ENCODE measurements at places on chromosomes 2 and 18.

- peak; percentile 48 for DNase-seq
These were observed 416.0 kb upstream of the HS6ST1 start for GRCh38 chr2:128734521-128735295.

- peak; percentile 62 for DNase-seq
These were observed 652 bp downstream of the GPC1 start for GRCh38 chr2:240435948-240436682.

- no peak for DNase-seq
These were observed 361.0 kb upstream of the NT5C1B start for GRCh38 chr2:18950361-18950851.

- DNase-seq = no peak
These were observed 398.7 kb downstream of the DSEL start for GRCh38 chr18:67117804-67118203.

DNA sequence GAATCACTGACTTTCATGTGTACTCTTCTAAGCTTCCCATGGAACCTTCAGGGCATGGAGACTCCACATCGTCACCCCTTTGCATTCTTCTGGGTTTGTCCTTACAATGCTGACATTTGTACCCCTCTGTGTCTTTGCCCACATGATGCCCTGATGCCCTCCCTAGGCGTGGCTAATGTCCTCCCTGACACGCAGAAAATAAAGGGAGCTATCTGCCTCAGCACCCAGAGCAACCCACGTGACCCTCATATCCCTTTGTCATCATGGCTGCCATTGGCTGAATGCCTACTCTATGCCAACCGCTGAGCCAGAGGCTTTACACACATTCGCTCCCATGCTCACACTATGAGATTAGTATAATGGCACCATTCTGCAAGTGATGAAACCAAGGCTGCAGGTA, 86.4 kb upstream of the KLHL29 start:
- no peak for DNase-seq

- no peak for DNase-seq
These were observed 118.8 kb upstream of the STK17B start for GRCh38 chr2:196290136-196290535.

- peak; percentile 87 for DNase-seq
These were observed 867 bp upstream of the TTL start for GRCh38 chr2:112481050-112481527.

DNA sequence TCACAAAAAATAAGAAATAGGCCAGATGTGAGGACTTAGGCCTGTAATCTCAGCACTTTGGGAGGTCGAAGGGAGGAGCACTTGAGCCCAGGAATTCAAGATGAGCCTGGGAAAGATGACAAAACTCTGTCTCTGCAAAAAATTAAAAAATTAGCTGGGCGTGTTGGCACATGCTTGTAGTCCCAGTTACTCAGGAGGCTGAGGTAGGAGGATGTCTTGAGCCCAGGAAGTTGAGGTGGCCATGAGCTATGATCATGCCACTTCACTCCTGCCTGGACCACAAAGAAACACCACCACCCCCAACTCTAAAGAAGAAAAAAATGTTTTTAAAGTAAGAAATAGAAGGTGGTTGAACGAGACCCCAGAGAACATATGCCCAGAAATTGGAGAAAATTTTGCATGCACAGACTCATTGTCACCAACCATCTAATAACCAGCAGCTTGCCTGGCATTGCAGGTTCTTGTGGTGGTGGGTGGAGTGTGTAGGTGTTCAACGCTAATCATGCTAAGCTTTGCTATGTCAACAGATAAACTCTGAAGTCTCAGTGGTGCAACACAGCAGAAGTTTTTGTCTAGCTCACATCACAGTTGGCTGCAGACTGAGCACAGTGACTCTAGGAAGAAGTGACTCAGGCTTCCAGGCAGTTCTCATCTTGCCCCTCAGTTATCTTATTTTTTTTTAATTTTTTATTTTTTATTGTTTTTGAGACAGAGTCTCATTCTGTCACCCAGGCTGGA, 18.6 kb downstream of the ARL4C start:
- DNase-seq = no peak

- DNase-seq = no peak
These were observed 20.0 kb downstream of the KCNIP3 start for GRCh38 chr2:95317123-95317500.

DNA sequence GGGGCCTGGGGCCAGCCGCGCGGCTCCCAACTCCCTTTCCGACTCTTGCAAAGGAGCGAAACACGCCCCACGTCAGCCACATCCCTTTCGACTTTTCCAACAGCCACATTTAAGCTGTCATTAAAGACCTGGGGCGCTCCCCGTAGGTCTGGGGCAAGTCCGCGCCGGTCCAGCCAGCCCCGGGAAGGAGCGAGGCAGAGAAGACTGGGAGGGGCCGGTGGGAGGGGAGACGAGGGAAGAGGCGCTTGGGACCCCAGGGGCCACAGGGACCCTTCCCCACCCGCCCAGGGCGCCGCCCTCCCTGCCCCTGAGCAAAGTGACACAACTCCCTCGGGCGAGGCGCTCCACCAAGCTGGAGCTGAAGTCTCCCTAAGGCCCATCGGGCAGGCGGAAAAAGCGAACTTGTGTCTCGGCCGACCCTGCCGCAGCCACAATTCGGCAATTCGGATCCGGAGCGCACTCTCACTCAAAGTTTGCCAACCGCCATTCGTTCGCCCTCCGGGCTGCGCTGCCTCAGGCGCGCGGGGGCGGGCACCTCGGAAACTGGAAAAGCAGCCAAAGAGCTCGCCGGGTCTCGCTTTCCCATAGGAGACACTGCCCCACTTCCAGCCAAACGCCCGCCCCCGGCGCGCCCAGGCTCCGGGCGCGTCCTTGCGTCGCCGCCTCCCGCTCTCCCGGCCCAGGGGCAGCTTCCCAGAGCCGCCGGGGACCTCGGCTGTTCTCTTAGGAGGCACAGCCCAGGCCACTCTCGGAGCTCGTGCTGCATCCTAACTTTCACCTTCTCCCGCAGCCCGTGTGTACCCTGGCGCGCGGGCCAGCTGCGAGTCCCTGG, 1.1 kb upstream of the KCTD1 start:
- peak; percentile 44 for DNase-seq

GRCh38 chr2:150428641-150429040, 58.8 kb downstream of the RND3 start:
- DNase-seq = no peak

GRCh38 chr2:71226096-71226964, 573 bp downstream of the PAIP2B start:
- no peak for DNase-seq

DNA sequence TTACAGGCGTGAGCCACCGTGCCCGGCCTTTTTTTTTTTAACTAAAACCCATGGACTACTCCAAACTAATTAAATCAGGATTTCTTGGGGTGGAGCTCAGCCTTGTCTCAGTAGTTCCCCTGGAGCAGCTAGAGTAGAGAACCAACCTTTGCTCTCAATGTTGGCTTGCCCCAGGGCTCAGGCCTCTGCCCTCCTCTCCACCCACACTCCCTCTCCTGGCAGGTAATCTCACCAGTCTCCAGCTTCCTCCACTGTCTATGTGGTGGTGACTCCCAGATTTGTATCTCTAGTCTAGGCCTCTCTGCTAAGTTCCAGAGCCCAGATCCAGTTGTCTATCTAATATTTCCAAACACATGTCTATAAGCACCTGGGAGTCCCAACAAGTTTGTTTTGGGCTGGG, 9.6 kb upstream of the MTA3 start:
- DNase-seq = no peak

- no peak for DNase-seq
These were observed 28.4 kb upstream of the ACVR1C start for GRCh38 chr2:157657101-157657500.

GRCh38 chr2:121118951-121119350, 166.1 kb downstream of the TFCP2L1 start:
- DNase-seq = no peak

- DNase-seq = no peak
These were observed 1.4 kb upstream of the CAB39 start for GRCh38 chr2:230711224-230711623.

GRCh38 chr18:59604877-59605276, 92.3 kb downstream of the CCBE1 start:
- DNase-seq = no peak

GRCh38 chr2:238499731-238500580, 73.2 kb downstream of the ASB1 start:
- no peak for DNase-seq

GRCh38 chr2:26298286-26298637, 47.7 kb upstream of the SELENOI start:
- DNase-seq = no peak

GRCh38 chr2:61640406-61640805, 102.2 kb upstream of the XPO1 start:
- DNase-seq = no peak

GRCh38 chr2:148455791-148456190, 188.8 kb upstream of the EPC2 start:
- no peak for DNase-seq

DNA sequence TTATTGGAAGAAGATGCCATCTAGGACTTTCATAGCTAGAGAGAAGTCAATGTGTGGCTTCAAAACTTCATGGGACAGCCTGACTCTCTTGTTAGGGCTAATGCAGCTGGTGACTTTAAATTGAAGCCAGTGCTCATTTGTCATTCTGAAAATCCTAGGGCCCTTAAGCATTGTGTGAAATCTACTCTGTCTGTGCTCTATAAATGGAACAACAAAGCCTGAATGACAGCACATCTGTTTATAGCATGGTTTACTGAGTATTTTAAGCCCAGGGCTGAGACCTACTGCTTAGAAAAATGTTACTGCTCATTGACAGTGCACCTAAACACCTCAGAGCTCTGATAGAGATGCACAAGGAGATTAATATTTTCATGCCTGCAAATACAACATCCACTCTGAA, 30.8 kb downstream of the ZNF892 start:
- no peak for DNase-seq

GRCh38 chr2:100812573-100812972, 7.4 kb upstream of the NPAS2 start:
- DNase-seq = no peak

DNA sequence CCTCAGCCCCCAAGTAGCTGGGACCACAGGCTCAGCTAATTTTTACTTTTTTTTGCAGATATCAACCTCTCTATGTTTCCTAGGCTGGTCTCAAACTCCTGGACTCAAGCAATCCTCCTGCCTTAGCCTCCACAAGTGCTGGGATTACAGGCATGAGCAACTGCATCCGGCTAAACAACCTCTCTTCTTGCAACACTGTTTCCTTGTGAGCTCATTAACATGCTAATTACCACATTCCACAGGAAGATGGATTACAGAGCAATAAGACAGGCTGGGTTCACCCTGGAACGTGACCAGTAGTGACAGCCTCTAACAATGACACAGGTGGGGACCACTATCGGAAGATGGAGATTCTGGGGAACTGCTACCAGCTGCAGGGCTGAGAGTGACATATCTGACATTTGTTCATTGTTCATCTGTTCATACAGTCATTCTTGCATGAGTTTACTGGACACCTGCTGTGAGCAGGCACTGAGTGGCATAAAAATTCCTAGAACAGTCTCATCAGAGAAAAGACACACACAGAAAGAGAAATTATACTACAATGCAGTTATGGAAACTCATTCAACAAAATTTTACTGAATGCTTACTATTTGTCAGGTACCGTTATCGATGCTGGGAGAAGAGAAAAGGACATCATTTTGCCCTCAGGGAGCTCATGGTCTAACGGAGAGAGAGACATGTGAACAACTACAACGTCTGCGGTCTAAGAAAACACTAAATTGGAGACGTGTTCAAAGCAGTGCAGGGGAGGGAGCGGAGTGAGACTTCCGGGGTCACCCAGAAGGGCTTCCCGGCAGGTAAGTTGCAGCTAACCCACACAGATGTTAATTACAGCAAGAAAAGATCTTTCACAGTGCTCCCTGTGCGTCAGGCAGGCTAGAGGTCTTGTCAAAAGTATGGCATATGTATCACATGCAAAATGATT, 37.6 kb downstream of the PROC start:
- no peak for DNase-seq

GRCh38 chr2:80068038-80068731, 236.4 kb downstream of the LRRTM1 start:
- DNase-seq = no peak

DNA sequence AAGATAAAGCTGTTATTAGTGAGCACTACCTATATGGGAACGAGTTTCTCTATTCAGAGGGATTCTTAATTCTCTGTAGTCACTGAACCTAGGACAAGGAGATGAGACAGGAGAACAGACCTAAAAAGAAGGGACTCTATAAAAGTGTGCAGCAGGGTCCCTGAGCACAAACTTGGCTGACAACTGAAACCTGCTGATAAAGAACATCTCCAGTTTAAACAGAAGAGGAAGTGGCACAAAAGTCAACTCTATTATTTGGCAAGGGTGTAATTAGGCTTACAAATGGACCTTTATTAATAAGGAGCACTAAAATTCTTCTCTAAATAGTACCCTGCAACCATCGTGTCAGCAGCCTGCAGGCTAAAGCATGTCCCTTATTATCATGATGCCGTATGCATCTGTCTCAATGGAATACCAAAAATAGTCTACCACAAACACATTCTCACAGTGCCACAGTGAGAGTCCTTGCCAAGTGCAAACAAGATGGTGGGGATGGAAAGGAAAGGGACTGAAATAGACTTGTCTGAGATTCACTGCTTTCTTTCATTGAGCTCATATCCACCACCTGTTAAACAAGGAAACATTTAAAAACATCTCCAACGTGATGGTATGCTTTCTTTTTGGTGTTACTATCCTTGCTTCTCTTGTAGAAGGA, 260.2 kb downstream of the INSIG2 start:
- DNase-seq = no peak

DNA sequence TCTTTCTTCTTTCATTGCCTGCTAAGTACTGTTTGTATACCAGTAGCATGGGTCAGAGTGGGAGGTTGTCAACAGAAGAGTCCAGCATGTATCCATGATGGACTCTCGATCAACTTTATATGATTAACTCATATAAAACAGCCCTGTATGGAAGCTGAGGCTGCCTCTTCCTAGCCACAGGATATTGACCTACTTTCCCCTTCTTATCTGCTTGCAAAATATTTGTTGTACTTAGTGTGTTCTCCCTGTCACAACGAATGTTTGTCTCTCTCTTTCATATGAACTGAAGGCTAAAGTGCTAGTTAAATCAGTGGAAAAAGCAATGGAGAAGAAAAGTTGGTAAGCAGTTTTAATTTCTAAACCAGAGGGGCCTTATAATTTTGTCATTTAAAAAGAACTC, 17.8 kb downstream of the MYO1B start:
- no peak for DNase-seq

All from activated naive CD8-positive, alpha-beta T cell treated with anti-CD3 and anti-CD28 coated beads, Interleukin-2, amount 10 ng/mL, durations not matched to agents 7 days and 5 days (primary cell).